ENCODE measurements at places on chromosomes 3 and 15. TPM values are rescaled to one million over a fixed set of nuclear protein-coding genes. Genes with fewer than 3 reads are reported as not detected.

The CCDC39 gene
- total RNA-seq, result 5.1 TPM

The IMP3 gene
- 66.8 TPM for total RNA-seq

The EOMES gene
- total RNA-seq, result 0.52 TPM

The FAM107A gene
- 83.6 TPM for total RNA-seq

DNA sequence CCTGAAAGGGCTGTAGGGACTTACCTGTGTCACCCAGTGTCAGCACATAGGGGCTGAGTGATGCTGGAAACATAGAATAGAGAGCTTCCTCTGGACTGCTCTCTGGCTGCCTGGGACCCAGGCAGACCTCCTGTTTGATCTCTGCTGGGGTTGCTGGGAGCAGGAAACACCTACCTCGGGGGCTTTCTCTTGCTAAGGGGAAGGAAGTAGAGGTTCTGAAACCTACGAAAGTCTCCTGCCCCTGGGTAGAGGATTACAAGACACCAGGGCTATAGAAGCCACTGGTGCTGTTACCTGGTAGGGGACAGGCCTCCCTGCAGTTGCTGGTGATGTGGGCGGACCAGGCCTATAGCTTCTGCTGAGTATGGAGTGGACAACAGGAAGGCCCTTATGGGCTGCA lies 81.7 kb downstream of the DHX30 start:
- H3K4me1 ChIP-seq, result no peaks in the 10 kb centered on the region
- no peaks in the 10 kb centered on the region for H3K27me3 ChIP-seq
- peaks cover 11% of the 10 kb centered on the region for H3K36me3 ChIP-seq
- H3K4me3 ChIP-seq, result no peak overlapping the region
- no peak overlapping the region for H3K27ac ChIP-seq
- DNase-seq, result no peak

GRCh38 chr3:13347390-13347950 lies 72.7 kb downstream of the NUP210 start:
- H3K4me1 ChIP-seq, result peaks cover 3% of the 10 kb centered on the region
- no peak overlapping the region for H3K4me3 ChIP-seq
- no peaks in the 10 kb centered on the region for H3K27me3 ChIP-seq
- H3K27ac ChIP-seq, result no peak overlapping the region

- no peak overlapping the region for H3K4me3 ChIP-seq
- no peak for DNase-seq
- H3K4me1 ChIP-seq, result peaks cover 21% of the 10 kb centered on the region
- H3K27me3 ChIP-seq, result no peaks in the 10 kb centered on the region
- no peaks in the 10 kb centered on the region for H3K36me3 ChIP-seq
Observed at GRCh38 chr3:58025406-58025805, 17.2 kb downstream of the FLNB start.

DNA sequence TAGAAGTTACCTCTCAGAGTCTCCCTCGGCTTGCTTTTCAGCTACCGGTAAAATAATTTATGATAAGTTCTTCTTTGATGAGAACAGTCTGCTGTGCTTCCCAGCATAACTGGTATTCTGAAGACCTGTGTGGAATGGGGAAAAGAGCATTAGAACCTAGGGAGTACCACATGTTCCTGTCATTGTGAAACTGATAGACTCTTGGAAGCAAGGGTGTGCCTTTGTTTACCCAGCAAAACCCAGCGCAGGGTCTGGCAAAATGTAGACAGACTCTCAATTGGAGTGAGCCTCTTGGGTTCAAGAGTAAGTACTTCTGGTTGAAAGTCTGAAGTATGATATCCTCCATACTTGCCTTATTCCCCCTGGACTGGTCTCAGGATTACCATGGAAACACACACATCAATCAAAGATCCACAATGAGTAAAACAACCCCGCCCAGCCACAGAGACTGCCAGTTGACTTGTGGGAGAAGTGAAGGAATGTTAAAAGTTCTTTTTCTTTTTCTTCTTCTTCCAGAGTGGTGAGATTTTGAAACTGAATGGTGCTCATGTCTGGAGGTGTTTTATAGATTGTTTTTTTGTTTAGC lies 652.4 kb upstream of the NAALADL2 start:
- no peaks in the 10 kb centered on the region for H3K36me3 ChIP-seq
- H3K4me3 ChIP-seq, result no peak overlapping the region
- no peak overlapping the region for H3K27ac ChIP-seq
- H3K4me1 ChIP-seq, result peaks cover 2% of the 10 kb centered on the region

All from lung (tissue), 17 donors.